ENCODE measurements at places on chromosomes 4 and X.
A peak's percentile ranks its signal among the peaks of the same experiment; 100 is the strongest.

- no peak overlapping the region for H3K4me3 ChIP-seq
- peaks cover 5% of the 10 kb centered on the region for H3K4me1 ChIP-seq
- H3K36me3 ChIP-seq: no peaks in the 10 kb centered on the region
- H3K27me3 ChIP-seq: peaks cover 4% of the 10 kb centered on the region
Observed at GRCh38 chr4:38149997-38150671, 189.9 kb downstream of the PTTG2 start.

DNA sequence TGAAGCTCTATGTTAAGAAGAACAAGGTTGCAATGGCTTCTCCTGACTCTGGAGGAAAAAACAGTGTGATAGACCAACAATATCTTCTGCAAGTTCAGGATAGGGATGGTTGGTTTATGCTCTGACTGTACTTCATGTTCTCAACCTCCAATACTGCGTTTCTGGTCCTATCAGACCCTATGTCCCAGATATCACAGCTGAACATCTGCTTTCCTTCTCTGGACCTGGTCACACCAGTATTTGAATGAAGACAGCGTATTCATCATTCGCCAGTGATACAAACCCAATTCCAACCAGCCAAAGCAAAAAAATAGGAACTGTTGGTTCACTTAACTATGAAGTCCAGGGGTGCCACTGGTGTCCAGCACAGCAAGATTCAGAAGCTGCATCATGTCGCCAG lies 124.5 kb upstream of the KLF3 start:
- H3K27ac ChIP-seq: no peak overlapping the region
- H3K4me3 ChIP-seq: no peak overlapping the region
- H3K4me1 ChIP-seq: peaks cover 3% of the 10 kb centered on the region
- H3K27me3 ChIP-seq: no peaks in the 10 kb centered on the region

GRCh38 chrX:40266490-40267333 lies 169.0 kb upstream of the BCOR start:
- peak overlapping the region; percentile 54 for H3K4me3 ChIP-seq
- no peak for DNase-seq

- H3K27me3 ChIP-seq: no peaks in the 10 kb centered on the region
- no peaks in the 10 kb centered on the region for H3K36me3 ChIP-seq
- no peak overlapping the region for H3K4me3 ChIP-seq
Observed at GRCh38 chr4:6719611-6720179, 3.7 kb downstream of the BLOC1S4 start.

GRCh38 chr4:99324979-99325378 lies 3.8 kb upstream of the ADH1B start:
- peaks cover 2% of the 10 kb centered on the region for H3K27me3 ChIP-seq
- H3K27ac ChIP-seq: no peak overlapping the region
- no peaks in the 10 kb centered on the region for H3K36me3 ChIP-seq
- no peak for DNase-seq

DNA sequence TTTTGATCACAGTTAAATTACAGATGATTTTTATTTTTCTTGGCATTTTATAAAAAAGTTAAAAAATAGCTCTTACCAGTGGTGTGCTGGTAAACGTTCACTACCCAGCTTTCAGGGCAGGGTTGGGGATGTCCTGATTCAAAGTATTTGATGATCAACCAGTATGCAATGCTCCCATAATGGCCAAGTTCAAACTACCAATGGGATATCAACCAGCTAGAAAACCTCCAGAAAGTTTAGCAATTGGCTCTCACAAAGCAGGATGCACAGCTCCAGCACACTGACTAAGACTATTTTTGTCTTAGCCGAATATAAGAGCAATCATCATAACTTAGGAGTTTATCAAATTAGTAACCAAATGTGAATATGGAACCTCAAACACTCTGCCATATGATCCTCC lies 108.0 kb upstream of the PDE5A start:
- no peak overlapping the region for H3K4me3 ChIP-seq
- no peak for DNase-seq
- no peaks in the 10 kb centered on the region for H3K36me3 ChIP-seq
- no peaks in the 10 kb centered on the region for H3K27me3 ChIP-seq
- H3K4me1 ChIP-seq: no peaks in the 10 kb centered on the region
- no peak overlapping the region for H3K27ac ChIP-seq

DNA sequence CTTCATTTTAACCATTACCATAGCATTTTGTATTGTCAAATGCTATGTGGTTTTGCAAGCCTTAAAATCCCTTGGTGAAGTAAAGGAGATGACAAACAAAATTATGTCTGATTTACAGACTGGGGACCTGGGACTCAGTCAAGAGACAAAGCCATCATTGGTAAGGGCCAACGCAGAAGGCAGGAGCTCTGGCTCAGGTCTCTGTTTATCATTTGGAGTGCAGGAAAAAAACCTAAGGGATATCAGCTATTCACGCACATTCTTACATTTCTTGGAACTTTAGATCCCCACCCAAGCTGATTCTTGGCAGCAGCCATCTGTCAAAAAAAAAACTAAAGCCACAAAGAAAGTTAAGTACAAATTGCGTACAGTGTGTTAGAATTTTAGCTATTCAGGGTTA lies 731.9 kb downstream of the STPG2 start:
- no peaks in the 10 kb centered on the region for H3K4me1 ChIP-seq
- H3K36me3 ChIP-seq: peaks cover 10% of the 10 kb centered on the region
- H3K4me3 ChIP-seq: no peak overlapping the region
- no peaks in the 10 kb centered on the region for H3K27me3 ChIP-seq

GRCh38 chr4:4666693-4667621 lies 125.1 kb upstream of the STX18 start:
- H3K4me3 ChIP-seq: no peak overlapping the region
- no peak overlapping the region for H3K27ac ChIP-seq
- H3K27me3 ChIP-seq: peaks cover 2% of the 10 kb centered on the region
- peaks cover 4% of the 10 kb centered on the region for H3K4me1 ChIP-seq

GRCh38 chrX:132369617-132370326 lies 119.1 kb downstream of the MBNL3 start:
- no peak overlapping the region for H3K4me3 ChIP-seq
- H3K27ac ChIP-seq: no peak overlapping the region
- H3K4me1 ChIP-seq: no peaks in the 10 kb centered on the region

- DNase-seq: no peak
- H3K4me3 ChIP-seq: no peak overlapping the region
- H3K4me1 ChIP-seq: peaks cover 6% of the 10 kb centered on the region
- peaks cover 7% of the 10 kb centered on the region for H3K36me3 ChIP-seq
Observed at GRCh38 chr4:102715057-102715456, 45.7 kb downstream of the MANBA start.

DNA sequence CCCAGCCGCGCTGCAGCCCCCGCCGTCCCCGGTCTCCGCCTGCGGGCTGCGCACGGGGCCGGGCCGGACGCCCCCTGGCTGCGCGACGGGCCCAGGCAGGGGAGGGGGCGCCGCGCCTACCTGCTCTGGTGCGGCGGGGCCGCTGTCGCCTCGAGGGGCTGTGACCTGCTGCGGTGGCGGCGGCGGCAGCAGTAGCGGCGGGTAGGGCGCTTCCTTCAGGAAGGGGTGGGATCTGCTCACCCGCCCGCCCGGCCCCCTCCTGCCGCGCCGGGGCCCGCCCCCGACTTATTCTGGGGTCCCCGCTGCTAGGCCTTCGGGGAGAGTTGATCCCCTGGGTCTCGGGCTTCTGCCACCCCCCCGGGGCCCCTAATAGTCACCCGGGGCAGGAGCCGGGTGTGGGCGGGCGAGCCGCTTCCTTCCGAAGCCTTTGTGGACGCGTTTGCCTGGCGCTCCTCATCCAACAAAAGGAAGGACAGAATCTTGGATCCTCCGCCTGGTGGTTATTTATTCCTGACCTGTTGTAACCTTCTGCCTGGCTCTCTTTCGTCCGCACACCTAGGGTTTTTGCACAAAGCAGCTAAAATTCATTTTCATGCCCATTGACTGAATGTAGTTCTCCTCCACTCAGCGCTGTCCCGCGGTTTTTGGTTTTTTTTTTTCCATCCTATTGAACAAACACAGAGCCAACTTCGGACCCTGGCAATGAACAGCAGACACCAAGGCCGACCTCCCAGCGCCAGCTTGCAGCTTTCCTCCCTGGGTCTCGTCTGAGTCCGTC lies at the start of gene TMEM150C:
TMEM150C (minus strand) TSS at position 203 of the 778 bp plus-strand sequence. CDS start 57,331 bp downstream, outside the sequence.
- H3K27me3 ChIP-seq: peaks cover 69% of the 10 kb centered on the region
- no peak for DNase-seq
- H3K27ac ChIP-seq: no peak within 1 kb of the TSS
- peaks cover 15% of the 10 kb centered on the region for H3K36me3 ChIP-seq
- peaks cover 12% of the 10 kb centered on the region for H3K4me1 ChIP-seq
- H3K4me3 ChIP-seq: peak within 1 kb of the TSS; percentile 73

GRCh38 chrX:87900320-87900908 lies 382.8 kb downstream of the KLHL4 start:
- H3K27me3 ChIP-seq: no peaks in the 10 kb centered on the region
- H3K27ac ChIP-seq: peak overlapping the region; percentile 66
- H3K4me3 ChIP-seq: no peak overlapping the region
- DNase-seq: no peak
- H3K4me1 ChIP-seq: no peaks in the 10 kb centered on the region
- no peaks in the 10 kb centered on the region for H3K36me3 ChIP-seq

GRCh38 chr4:22356987-22357596 lies 158.8 kb downstream of the ADGRA3 start:
- H3K27me3 ChIP-seq: no peaks in the 10 kb centered on the region
- peaks cover 4% of the 10 kb centered on the region for H3K36me3 ChIP-seq
- no peaks in the 10 kb centered on the region for H3K4me1 ChIP-seq
- H3K4me3 ChIP-seq: no peak overlapping the region

- no peak overlapping the region for H3K27ac ChIP-seq
- DNase-seq: no peak
- no peaks in the 10 kb centered on the region for H3K27me3 ChIP-seq
- H3K36me3 ChIP-seq: no peaks in the 10 kb centered on the region
Observed at GRCh38 chrX:23937100-23937499, 29.3 kb downstream of the CXorf58 start.

- H3K4me3 ChIP-seq: no peak overlapping the region
- no peak for DNase-seq
- H3K36me3 ChIP-seq: no peaks in the 10 kb centered on the region
- H3K27me3 ChIP-seq: no peaks in the 10 kb centered on the region
Observed at GRCh38 chr4:142984871-142985585, 138.9 kb upstream of the INPP4B start.

- H3K4me1 ChIP-seq: peaks cover 5% of the 10 kb centered on the region
- DNase-seq: no peak
- no peaks in the 10 kb centered on the region for H3K27me3 ChIP-seq
- H3K36me3 ChIP-seq: no peaks in the 10 kb centered on the region
- H3K27ac ChIP-seq: no peak overlapping the region
Observed at GRCh38 chr4:95165926-95166524, 382.7 kb downstream of the UNC5C start.

DNA sequence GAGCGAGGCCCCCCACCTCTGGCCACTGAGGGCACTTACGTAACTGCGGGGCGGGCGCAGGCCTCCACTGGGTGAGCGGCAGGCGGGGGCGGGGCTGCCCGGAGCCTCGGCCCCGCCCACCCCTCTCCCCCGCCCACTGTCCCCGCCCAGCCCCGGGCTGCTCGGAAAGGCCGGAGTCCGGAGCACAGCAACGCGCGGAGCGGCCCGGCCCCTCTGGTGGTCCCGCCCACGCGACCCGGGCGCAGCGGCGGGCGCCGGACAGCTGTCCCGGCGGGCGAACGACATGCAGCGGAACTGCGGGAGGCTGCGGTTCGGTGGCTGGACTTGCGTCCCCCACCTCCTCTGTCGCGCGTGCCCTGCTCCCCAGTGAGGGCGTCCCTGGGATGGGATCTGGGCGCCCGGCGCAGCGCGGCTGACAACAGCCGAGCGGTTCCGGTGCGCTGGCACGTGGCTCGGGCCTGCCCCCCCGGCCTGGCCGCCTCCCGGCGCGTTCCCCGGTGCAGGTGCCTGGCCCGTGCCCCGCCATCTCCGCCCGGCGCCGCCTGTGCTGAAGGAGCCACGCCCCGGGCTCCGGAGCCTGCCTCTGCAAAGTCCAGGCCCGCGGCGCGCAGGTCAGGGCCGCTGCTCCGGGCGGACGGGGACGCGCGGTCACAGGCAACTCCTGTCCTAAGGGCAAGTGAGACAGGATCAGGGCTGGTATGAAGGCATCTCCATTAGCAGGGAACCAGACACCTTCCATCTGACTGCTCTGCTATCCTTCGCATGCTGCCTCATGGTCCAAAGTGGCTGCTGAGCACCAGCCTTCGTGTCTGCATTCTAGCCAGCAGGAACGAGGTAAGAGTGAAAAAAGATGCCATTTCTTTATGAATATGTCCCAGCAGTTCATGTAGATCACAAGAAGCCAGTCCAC lies 21.8 kb upstream of the JAKMIP1 start:
- peaks cover 30% of the 10 kb centered on the region for H3K27me3 ChIP-seq
- no peak for DNase-seq
- H3K4me1 ChIP-seq: no peaks in the 10 kb centered on the region
- no peak overlapping the region for H3K27ac ChIP-seq

DNA sequence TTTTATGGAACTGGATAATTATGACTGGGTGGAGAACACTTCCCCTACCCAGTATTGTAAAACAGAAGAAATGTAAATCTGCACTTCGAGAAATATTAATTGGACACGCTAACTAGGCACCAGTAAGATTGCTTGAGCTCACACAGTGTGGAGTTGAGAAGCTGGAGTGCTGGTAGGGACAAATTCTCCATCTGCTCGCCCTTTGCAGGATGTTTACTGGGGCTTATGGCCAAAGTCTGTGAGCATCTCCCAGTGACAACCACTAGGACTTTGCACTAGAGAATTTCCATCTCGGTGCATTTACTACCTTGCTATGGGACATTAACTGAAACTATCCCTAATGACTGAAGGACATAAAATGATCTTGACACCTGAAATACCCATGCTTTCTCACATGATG lies 33.7 kb upstream of the GPR34 start:
- H3K36me3 ChIP-seq: peaks cover 28% of the 10 kb centered on the region
- peaks cover 19% of the 10 kb centered on the region for H3K27me3 ChIP-seq
- no peaks in the 10 kb centered on the region for H3K4me1 ChIP-seq

DNA sequence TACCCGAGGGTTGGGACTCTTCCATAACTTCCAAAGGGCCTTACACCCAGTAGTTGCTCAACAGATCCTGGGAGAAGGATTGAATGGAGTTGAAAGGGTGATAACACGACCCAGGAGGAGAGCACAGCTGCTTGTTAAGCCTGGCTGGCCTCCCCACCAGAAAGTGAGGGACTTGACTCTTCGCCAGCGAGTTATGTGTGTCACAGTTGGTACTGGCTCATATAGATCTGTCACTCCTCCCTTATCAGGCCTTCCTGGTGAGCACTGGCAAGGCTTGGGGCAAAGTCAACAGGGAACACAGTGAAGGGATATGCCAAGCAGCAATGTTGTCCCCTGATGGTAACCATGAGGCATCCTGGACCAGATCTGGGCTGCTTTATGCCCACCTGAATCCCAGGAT lies 35.8 kb downstream of the APLN start:
- H3K4me3 ChIP-seq: no peak overlapping the region
- no peak for DNase-seq
- H3K36me3 ChIP-seq: no peaks in the 10 kb centered on the region
- H3K4me1 ChIP-seq: no peaks in the 10 kb centered on the region
- H3K27me3 ChIP-seq: no peaks in the 10 kb centered on the region
- no peak overlapping the region for H3K27ac ChIP-seq

DNA sequence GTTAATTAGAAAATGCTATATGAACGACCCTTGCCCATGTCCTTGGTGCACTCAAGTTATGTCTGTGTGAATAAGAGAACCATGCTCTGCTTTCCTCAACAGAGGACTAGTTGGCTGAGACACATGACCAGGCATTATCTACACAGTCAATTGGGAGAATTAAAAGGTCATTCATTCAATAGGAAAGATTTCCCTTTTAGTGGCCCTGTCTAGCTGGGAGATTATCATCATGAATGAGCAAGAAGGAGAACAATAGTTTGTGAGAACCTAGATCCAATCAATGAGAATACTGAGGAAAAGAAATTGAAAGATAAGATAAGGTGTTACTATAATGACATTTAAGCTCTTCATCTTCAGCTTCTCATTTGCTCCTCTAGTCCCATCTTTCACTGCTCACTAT lies 1033.4 kb upstream of the LCORL start:
- no peaks in the 10 kb centered on the region for H3K4me1 ChIP-seq
- no peak overlapping the region for H3K27ac ChIP-seq
- DNase-seq: no peak
- no peaks in the 10 kb centered on the region for H3K27me3 ChIP-seq

Measured in natural killer cell treated with Interleukin-12 subunit alpha and Interleukin-12 subunit beta and Interleukin-15 and Interleukin-18, amount 100 ng/mL, for 72 hours (primary cell).